ENCODE measurements at places on chromosomes 7 and 10.

DNA sequence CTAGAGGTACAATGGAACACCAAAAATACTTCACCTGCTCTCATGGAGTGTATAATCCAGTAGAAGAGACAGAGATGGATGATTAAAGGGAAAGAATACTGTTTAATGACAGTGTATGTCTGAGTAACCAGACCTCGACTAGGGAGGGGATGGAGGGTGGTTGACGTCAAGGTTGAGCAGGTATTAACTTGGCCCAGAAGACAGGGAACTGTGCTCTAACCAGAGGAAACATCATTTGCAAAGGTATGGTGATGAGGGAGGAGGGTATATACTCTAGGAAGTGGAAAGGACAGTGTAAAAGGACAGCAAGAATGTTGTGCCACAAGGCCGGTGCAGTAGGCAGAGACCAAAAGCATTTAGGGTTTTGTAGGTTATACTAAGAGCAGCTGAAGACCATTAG, 2.9 kb downstream of the MIOS start:
- no peak for DNase-seq

DNA sequence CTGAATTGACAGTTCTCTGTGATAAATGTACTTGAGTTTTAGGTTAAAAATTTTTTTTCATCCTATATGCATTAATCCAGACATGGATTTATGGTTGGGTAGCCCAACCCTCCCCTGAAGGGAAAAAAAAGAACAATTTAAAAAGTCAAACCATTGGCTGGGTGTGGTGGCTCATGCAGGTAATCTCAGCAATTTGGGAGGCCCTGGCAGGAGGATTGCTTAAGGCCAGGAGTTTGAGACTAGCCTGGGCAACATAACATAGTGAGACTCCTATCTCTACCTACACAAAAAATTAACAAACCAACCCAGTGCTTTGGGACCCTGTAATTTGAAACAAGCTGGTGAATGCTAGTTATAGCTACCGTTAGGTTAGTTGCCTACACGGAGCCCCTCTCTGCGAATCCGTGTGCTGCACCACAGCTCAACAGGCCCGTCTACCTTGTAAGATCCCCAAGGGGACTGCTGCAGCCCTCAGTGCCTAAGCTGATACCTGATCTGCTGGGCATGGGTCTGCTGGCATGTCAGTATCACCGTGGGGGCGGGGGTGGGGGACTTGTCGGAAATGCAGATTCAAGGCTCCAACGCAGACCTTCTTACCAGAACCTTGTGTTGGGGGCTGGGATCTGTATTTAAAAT, 32.8 kb downstream of the TSPAN14 start:
- no peak for DNase-seq

- DNase-seq, result no peak
Measured at GRCh38 chr10:16884497-16884896, 67.3 kb upstream of the RSU1 start.

- no peak for DNase-seq
Measured at GRCh38 chr10:6416892-6417512, 163.1 kb downstream of the PRKCQ start.

- no peak for DNase-seq
Measured at GRCh38 chr7:48298779-48299178, 127.5 kb downstream of the ABCA13 start.

- DNase-seq, result no peak
Measured at GRCh38 chr7:159023206-159023605, 121.5 kb downstream of the VIPR2 start.

DNA sequence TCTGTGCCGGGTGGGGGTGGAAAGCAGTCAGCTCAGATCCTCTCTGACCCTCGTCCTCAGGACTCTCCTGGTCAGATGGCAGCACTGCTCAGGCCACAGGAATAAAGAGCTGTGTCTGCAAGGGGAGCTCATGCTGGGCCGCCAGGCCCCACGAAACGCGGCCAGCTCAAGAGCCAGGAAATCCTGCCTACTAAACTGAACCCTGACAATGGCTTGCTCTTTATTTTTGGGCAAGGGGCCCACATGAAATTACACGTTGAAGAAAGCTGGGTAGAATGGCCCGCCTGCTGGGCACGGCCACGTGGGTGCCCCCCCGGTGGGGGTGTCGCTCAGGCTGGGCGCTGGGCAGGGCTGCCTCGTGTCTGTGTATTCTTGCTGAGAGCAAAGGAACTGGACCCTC, 103.0 kb downstream of the ITIH5 start:
- no peak for DNase-seq

Data from DMS79 (cell line).